ENCODE measurements at places on chromosomes 6 and 20.

- DNase-seq = no peak
Measured at GRCh38 chr20:13017235-13017634, 8.5 kb downstream of the SPTLC3 start.

DNA sequence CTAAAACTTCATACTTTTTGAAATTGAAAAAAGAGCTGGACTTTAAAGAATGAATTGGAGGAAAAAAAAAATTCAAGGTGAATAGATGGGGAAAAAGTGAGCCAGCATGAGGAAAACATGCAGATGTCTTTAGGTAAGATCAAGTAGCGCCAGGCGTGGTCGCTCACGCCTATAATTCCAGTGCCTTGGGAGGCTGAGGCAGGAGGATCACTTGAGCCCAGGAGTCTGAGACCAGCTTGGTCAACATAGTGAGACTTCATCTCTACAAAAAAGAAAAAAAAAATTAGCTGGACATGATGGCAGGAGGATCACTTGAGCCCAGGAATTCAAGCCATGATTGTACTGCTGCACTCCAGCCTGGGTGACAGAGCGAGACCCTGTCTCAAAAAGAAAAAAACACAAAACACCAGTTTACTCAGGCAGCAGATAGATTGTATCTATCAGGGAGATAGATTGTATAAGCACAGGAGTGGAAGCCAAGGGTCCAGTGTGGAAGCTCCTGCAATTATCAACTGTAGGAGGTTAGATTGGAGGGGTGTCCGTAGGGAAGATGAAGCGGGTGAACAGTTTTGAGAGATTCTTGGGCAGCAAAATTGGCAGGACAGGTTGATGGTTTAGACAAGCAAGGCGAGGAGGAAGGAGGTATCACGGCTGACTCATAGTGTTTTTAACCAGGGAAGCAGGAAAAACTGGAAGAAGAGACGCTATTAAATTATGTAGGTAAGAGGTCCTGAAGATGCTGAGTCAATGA lies 97.6 kb upstream of the ZNF217 start:
- DNase-seq = no peak

- DNase-seq = no peak
Measured at GRCh38 chr20:32021091-32021490, 10.9 kb downstream of the CCM2L start.

DNA sequence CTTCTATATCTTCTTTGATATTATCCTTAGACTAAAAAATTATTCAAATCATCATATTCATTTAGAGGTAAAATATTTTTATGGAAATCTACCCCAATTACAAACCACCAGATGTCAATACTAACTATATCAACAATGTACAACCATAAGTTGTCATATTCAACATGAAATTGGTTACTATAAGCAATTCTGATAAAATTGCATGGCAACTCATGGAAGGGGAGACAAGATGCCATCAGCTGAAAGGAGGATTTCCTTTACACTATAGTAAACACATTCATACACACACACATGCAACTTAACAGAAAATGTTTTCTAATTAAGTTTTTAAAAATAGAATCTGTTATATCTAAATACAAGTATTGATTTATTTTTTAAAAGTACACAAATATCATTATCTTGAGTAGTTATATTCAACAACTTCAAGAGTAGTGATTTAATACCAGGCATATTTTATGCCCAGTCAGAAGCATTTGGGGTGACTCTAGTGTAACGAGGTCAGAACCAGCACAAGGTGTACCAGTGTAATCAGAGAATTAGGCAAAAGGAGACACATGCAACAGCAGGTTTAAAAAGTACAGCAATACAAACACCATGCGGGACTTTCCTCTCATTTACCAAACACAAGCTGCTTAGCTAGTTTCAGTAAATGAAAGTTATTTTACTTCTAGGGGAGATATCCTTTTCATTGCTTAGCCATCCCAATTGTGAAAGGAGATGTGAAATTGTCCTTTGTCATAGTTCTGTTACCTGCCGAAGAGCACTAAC lies 1.0 kb downstream of the FILIP1 start:
- DNase-seq = no peak

DNA sequence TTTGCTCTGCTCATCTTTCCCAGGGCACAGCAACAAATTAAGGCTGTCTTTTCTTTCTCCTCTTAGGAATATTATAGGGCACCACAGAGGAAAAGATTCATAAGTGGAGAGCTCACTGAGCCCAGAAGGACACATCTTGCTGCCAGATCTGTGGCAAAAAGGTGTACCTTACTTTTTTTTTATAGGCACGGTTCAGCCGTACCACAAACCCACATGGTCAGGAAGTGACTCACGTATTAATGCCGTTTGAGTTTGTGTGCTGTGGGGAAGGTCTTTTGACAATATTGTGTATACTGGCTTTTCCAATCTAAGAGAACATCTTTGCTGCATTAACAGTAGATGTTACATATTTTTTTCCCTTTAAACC lies 28.4 kb downstream of the PAQR8 start:
- DNase-seq = peak; percentile 85

DNA sequence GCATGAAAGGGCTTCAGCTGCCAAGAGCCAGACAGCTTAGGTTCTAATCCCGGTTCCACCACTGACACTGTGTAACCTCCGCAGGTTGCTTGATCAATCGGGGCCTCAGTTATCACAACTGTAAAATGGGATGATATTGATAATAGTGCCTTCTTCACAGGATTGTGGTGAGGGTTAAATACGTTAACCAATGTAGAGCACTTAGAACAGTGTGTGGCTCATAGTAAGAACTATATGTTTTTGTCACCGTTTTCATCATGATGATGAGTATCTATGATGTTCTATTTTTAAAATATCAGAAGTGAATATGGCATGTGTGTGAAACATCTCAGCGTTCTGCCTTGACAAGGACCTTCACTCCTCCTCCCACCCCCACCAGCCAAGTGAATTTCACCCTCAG lies 10.3 kb upstream of the MAPK13 start:
- DNase-seq = no peak

DNA sequence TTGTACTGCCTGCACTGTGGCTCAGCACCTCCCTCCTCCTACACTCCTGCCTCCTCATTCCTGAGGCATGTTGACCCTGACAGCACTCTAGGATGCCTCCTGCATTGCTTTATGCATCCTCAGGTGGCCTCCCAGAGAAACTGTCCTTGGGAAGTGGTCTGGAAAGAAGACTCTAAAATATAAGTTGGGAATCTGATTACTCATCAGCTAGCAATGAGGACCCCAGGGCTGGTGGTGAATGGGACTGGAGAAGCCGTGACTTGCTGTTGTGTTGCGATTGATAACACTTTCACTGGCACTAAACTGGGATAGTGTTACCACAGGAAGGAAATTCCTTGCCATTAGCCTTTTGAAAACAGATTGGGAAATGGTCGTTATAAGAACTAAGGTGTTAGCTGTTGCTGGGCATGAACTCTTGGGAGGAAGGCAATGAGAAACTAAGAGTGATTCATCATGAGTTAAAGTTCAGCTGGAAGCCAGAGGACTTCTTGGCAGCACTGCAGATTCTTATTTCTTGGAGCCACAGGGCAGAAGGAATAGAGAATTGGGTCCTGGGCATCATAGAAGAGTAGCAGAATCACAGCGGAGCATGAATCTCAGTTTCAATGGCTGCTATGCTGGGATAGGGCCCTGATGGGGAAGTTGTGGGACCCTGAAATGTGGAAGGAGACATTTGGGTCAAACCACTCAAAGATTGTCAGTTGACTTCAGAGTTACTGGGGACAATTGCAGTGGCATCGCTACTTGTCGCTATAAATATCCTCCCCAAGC lies 10.1 kb upstream of the SIRPD start:
- no peak for DNase-seq

DNA sequence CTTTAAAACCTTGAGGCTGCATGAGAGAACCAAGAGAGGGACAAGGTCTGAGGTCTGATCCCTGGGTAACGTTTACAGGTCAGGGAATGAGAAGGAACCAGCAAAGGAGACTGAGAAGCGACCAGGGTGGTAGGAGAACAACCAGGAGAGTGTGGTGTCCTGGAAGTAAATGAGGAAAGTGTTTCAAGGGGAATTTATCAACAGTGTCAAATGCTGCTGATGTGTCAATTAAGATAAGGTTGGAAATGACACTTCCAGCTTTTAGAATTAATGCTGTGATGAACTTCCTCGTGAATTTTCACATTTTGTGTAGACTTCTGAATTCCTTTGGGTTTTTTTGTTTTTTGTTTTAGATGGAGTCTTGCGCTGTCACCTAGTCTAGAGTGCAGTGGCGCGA lies 83.7 kb downstream of the CNBD2 start:
- no peak for DNase-seq

- no peak for DNase-seq
Measured at GRCh38 chr6:87291883-87292282, 30.5 kb upstream of the SMIM8 start.

- DNase-seq = no peak
Measured at GRCh38 chr6:163698086-163698485, 283.6 kb downstream of the QKI start.

DNA sequence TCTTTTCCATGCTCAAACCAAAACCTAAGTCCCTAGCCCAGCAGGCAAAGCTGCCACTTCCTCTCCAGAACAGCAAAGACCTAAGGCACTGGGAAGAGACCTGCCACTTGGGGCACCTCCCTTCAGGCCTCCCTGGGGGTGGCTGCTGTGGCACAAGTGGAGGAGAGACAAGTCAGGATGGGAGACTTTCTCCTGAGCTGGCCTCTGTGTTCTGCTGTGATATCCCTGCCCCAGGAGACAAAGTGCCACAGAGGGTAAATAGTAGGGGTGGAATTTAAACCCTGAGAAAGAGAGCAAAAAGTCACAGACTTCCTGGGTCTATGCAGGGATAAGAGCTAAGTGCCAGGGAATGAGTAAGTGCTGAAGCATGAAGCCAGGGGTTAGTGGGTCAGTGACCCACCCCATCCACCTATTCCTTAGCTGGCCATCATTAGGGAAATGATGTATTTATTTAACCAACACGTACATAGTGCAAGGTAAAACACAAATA lies 84.2 kb downstream of the MRPL14 start:
- peak; percentile 29 for DNase-seq

DNA sequence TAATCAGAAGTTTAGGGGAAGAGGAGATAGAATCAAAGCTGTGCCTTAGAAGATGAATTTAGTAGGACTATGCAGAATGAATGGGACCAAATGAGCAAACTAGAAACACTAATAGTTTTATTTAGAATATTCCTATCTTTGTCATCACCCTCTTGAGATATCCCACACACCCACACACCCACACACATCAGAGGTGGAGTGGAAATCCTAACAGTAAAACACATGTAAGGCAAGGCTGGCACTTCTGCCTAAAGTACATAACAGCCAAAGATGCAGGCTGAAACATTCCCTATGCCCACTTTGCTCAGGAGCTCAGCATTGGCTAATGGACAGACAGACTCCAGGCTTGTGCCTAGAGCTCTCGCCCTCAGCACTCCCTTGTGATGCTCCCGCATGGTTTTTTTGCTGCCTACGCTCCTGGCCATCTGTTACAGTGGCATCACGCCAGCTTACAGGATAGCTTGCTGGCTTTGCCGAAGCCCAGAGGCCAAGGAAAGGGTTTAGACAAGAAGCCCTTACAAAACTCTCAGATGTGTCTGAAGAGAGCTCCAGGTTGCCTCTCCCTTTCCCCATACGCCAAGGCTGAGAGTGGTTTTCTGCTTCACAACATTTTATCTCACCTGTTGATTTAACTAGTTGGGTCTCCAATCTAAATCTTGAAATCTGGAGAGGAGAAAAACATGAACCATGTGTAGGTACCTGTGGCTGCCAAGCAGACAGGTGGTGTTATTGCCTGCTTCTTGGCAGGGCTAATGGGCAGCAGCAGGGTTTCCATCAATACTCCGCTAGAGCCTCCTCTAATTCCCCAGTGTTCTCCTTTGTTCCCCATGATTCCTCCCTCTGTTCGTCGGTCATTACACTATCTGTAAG lies 282.6 kb upstream of the ID4 start:
- no peak for DNase-seq

DNA sequence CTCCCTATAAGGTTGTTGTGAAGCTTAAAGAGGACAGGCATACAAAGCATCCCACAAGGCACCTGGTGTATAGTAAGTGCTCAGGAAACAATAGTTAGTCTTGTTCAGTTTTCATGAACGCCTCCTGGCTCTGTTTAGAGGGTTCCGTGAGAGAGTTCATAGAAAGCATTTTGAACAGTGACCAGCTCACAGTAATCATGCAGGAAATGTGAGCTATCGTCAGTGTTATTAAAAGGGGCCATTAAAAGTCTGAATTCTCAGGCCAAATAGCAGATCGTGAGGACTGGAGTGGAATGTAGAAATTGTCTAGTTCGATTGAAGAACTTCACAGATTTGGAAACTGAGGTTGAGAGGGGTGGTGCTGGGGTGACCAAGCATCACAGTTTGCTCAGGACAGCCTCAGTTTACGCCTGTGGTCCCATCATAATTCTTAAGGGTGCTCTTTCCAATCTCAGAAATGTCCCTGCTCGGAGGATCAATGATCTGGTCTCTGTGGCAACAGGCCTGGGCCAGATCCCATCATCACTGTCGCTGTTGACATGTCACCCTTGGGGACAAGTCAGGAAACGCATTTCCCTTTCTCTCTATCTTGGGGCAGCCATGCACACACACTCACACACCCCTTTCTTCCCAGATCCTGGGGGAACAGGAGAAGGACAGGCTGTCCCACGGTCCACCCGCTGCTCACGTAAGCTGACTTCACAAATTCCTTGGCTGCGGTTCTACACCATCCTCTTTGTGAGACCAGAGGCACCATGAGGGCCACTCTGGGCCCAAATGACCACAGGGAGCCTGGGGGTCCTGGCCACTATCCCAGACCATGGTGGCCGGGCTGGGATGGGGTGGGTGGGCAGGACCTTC lies 7.2 kb downstream of the TGM2 start:
- DNase-seq = no peak
